ENCODE measurements at places on chromosomes 2 and 18. TPM values are rescaled to one million over a fixed set of nuclear protein-coding genes. Genes with fewer than 3 reads are reported as not detected.

Gene RGPD3
- total RNA-seq: 0.13 TPM

Gene ABCB11
- total RNA-seq: not detected

Gene FEZ2
- 57.1 TPM for total RNA-seq

Gene MAP3K19
- total RNA-seq: not detected

Gene CHAC2
- total RNA-seq: 3.4 TPM

Gene ARHGEF33
- 0.40 TPM for total RNA-seq

Gene TMEFF2
- total RNA-seq: 0.26 TPM

Gene ESPNL
- 0.40 TPM for total RNA-seq

All from aortic smooth muscle cell (primary cell).